ENCODE measurements at places on chromosomes 6 and 20.

GRCh38 chr6:113627480-113627879, 229.7 kb upstream of the MARCKS start:
- DNase-seq = no peak

DNA sequence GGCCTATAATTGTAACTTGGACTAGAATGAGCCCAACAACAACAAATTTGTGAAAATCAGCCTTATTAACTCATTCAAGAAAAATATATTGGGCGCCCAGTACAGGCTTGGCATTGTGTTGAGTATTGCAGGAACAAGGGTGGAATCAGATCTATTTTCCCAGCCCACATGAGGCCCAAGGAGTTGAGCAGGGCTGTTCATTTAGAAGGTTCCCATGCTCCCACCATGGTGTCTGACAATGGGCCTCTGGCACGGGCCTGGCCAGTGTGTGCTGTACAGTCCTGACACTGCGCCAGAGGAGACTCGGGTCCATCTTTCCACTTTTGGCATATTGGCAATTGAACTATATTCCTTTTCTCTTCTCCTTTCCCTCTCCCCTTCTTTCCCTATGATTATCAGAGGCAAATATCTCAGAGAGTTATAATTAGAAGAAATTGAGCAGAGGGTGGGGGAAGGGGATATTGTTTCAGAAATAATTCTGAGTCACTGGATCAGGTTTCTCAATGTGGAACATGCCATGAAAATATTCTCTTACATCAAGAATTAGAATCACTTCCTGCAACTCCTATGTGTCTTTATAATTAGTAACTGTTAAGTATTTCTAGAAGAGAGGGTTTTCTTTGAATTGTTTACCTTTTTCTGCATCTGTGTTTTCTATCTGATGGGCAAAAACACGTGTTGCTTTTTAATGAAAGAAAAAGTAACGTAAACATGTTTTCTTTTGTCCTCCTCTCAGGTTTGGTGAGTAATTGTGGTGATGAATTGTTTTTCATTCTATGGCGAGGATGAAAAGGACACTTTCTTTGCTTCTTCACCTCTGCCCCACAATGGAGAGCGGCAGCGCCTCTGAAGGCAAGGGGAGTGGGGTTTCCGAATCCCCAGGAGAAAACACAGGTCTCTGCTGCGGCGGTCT, 209.4 kb downstream of the FOXA2 start:
- DNase-seq = no peak

GRCh38 chr6:107244742-107245480, 129.6 kb upstream of the BEND3 start:
- no peak for DNase-seq

DNA sequence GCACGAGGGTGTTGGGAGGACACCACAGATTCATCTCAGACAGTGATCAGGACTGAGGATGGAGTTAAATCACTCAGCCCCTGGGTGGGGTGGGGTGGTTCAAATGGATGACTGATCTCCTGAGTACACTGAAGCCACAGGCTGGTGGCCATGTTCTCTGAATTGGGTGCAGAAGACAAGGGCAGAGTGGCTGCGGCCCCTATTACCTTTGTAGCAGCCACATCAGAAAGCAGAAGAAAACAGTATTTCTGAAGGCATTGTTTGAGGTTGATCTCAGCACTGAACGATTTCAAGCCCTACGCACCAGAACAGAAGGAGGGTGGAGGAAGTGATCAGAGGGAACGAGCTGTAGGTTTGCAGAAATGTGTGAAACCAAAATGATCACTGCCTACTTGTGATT, 71.6 kb downstream of the SH3BGRL2 start:
- DNase-seq = no peak

DNA sequence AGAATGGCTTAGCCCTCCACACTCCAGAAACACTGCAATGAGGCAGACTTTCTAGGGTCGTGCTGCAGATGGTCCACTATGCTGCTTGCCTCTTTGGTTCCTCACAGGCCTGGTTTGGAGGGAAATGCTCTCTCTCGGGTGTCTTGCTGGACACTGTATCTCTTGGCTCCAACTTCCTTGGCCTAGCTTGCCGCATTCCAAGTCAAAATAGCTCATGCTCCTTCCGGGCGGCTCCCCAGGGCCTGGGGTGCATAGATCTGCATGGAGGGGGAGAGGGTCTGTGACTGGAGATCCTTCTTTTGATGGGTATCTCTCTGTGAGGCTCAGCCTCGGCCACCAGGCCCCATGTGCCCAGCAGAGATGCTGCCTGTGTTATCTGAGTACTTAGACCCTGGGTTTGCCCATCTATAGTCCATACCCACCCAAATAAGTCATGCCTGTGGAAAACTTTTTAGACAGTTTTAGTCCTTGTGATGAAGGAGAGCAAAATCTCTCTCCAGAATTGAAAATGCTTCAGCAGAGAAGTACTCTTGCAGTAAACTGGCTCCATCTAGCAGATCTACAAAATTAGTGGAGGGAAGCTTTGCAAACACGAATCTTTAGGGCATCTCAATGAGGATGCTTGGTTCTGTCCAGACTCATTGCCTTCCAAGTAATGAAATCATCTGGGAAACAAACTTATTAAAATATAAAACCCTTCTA, 264.1 kb upstream of the RIN2 start:
- DNase-seq = no peak

GRCh38 chr6:120230008-120230407, 880.4 kb upstream of the MAN1A1 start:
- DNase-seq = no peak

DNA sequence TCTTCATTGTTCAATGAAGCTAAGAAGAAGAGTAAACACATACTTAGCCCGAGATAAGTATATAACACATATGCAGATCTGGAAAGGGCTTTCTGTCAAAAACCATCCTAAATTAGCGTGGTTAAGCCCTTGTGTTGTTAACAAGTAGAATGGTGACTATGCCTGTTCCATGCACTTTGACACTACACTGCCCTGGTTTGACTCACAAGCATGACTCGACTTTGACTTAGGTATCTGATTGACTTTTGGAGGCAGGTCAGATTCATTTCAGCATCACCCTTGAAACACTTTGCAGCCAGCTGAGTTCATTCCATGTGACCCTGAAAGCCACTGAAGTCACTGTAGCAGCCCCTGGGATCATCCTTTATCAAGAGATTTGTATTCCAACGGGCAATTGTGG, 239.8 kb downstream of the TBX18 start:
- no peak for DNase-seq

DNA sequence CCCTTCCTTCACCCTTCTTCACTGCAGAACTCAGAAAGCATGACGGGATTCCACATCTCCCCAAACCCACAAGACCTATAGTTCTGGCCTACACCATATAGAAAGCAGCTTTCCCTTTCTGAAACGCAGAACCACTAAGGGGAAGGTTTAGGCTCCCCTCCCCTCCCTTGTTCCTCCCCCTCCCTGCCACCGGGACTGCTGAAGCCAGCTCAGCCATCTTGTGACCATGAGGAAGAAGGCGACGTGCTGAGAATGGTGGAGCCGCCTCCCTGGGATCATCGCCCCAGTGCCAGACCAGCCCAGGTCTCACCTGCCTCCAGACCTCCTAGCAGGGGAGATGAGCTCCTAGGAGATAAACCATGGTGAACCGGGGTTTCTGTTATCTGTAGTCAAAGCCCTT, 19.6 kb downstream of the SERPINB6 start:
- no peak for DNase-seq

DNA sequence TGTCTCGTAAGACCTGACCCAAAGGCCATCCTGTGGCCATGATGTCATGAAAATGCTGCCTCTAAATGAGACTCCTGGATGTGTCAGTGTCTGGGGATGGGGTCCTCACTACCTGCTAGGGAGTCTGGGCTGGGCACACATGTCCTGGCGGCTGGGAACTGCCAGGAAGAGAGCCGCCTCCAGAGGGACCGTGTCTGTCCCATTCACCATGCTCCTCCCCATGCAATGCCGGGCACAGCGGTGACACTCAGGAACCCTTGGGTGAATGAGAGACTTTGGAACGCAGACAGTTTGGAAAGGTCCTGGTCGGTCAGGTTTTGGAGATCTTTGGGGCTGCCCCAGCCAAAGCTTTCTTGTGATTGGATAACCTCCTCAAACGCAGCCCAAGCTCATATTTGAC, 40.1 kb upstream of the GTSF1L start:
- DNase-seq = no peak

GRCh38 chr6:47076422-47077344, 34.6 kb upstream of the ADGRF1 start:
- DNase-seq = no peak

- DNase-seq = no peak
These were observed 21.3 kb downstream of the PRKN start for GRCh38 chr6:162706232-162706631.

DNA sequence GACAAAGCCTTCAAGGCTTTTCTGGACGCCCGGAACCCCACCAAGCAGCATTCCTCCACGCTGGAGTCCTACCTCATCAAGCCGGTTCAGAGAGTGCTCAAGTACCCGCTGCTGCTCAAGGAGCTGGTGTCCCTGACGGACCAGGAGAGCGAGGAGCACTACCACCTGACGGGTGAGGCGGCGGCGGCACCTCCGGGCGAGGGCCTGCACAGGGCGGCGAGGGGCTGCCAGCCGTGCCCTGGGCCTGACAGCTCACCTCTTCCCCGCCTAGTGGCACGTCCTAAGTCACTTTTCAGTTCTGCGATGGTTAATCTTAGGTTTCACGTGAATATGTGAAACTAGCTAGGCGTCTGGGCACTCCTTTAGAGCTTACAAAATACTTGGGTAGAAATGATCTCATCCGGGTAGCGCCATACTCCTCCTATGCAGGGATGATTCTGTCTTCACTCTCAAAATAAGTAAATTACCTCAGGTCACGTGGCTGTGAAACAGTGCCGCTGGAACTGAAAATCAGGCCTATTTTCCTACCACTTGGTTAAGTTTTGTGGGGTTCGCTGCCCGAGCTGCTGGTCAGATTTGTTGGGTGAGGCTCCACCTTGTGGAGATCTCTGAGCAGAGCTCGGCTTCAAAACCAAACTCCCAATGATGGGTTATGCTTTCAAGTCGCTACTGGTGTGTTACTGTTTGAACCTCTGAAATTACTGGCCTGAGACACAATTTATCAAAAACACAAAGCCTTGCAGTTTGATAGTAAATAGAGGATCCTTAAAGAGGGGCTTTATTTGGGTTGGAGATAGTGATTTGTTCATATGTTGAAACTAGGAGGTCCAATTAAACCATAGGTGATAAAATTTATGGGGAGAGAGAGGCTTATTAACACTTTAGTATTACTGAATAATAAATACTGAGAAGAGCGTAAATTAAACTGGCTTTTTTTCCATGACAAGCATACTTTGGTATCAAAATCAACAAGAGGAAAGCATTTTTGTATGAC, 15.5 kb upstream of the CLDN20 start:
- peak; percentile 21 for DNase-seq

- DNase-seq = no peak
These were observed 100.0 kb downstream of the RREB1 start for GRCh38 chr6:7207720-7208119.

DNA sequence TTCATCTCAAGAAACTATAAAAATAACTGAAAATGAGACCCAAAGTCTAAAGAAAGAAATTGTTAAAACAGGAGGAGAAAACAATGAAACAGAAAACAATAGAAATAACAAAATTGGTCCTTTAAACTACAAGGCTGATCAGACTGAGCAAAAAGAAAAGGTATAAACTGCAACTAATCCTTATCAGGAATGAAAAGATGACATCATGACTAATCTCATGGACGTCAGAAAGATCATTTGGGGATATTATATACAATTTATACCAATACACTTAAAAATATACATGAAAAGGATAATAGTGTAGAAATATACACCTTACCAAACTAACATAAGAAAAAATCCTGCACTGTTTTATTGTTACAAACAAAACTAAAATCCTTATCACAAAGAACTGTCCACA, 315.6 kb downstream of the TAF4 start:
- DNase-seq = no peak

Data from A549 (cell line).